Right kidney (tissue), 9 donors: ENCODE measurements at places on chromosomes 3 and 15.

GRCh38 chr3:32440611-32441350, 49.1 kb downstream of the CMTM7 start:
- DNase-seq, result no peak

GRCh38 chr3:16912400-16913263, 27.9 kb downstream of the PLCL2 start:
- no peak for DNase-seq

DNA sequence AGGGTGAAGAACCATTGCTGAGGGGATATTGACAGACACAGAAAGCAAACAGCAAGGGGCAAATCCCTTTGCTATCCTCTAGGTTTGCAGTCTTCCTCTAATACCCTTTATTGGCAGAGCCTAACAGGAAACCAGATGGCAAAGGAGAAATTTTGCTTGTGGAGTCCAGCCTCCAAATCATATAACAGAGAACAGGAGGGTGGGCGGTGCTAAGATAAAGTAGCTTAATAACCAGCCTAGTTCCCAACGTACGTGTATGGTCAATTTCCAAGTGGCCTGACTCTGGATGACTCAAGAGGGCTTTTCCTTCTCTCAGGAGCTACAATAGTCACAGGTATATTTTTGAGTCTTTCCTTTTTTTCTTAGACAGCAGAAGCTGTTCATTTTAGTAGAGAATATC, 404.5 kb downstream of the PDCD6IP start:
- no peak for DNase-seq

GRCh38 chr3:157132936-157133335, 27.0 kb downstream of the CCNL1 start:
- no peak for DNase-seq

- DNase-seq, result no peak
Measured at GRCh38 chr3:37086918-37087317, 87.5 kb downstream of the LRRFIP2 start.

DNA sequence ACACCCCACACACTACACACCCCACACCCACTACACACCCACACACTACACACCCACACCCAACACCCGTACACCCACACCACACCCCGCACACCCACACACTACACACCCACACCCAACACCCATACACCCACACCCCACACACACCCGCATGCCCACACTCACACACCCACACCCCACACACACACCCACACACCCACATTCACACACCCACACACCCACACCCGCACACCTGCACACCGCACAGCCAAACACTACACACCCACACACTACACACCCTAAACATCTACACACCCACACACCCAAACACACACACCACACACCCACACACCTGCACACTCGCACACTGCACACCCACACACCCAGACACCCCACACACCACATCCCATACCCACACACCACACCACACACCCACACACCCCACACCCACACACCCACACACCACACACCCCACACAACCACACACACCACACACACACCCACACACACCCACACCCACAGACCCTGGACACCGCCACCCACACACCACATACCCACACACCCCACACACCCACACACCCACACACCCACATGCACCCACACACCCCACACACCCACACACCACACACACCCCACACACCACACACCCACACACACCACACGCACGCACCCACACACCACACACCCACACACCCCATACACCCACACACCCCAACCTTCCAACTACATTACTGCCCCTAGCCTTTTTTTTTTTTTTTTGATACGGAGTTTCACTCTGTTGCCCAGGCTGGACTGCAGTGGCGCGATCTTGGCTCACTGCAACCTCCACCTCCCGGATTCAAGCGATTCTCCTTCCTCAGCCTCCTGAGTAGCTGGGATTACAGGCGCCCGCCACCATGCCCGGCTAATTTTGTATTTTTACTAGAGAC, 16.9 kb downstream of the CEP19 start:
- no peak for DNase-seq

GRCh38 chr3:152356870-152357276, 88.1 kb downstream of the MBNL1 start:
- DNase-seq, result no peak

- DNase-seq, result no peak
Measured at GRCh38 chr3:144380849-144381248, 409.2 kb downstream of the DIPK2A start.

DNA sequence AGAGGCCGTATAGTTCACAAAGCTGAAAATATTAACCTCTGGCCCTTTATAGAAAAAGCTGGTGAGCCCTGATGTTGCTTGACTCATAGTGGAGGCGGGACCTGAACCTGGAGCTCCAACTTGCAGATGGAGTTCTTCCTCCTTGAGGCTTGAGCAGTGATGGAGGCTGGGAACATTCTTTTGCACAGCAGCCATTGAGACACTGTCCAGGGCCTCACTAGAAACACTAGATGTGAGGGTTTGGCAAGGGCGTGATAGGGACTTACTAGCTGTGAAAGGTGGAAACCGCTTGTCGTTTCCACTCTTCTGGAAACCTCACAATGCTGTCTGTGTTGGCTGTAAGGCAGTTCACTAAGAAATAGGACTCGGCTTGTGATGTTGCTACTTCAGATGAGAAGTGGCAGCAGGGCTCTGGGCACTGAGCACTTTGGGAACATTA, 12.5 kb downstream of the SMAD6 start:
- DNase-seq, result no peak

DNA sequence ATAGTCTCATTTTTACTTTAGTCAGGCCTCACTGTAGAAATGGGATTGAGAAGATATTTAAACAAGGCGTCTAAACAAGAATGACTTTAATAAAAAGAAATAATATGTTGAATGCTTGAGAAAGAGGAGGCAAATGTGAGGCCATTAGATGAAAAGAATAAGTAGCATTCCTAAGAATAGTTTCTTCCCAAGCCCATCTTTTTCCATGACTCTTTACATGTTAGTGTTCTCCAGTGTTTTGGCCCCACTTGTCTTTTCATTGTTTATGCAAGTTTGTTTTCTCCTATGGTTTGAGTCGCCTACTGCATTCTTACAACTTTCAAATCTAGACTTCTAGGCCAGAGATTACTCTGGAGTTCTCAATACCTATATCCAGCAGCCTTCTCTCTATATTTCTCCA, 39.0 kb downstream of the TSC22D2 start:
- no peak for DNase-seq

GRCh38 chr15:36428102-36428845, 151.2 kb upstream of the CDIN1 start:
- no peak for DNase-seq

DNA sequence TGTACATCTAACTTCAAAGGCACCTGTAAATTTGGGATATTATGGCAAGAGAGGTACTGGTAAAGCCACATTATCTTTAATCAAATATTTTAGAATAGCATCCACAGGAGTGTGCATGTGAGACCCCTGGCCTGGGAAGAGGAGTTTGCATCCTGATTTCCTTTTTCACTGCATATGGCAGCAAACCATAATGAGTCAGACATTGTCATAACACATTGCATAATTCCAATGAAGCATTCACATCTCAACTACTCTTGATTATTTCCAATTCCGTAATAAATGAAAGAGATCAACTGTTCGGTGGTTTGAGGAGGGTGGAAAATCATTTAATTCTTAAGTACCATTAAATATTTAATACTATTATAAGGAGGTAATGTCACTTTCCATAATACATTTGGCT, 215.0 kb downstream of the MECOM start:
- DNase-seq, result no peak

DNA sequence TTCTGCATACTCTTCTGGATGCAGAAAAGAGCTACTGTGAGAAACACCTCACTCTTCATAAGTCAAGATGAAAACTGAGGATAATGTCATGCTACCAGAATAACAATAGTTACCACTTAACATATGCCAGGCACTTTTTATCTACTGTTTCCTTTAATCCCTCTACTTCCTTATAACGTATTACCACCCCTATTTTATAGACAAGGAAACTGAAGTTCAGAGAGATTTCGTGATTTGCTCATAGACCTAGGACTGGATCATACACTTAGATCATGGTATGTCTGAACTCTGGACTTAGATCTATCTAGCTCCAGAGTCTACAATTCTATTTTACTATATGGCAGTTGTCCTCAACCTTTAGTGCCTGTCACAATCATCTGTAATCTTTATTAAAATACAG, 155.7 kb upstream of the TSPAN3 start:
- DNase-seq, result no peak

DNA sequence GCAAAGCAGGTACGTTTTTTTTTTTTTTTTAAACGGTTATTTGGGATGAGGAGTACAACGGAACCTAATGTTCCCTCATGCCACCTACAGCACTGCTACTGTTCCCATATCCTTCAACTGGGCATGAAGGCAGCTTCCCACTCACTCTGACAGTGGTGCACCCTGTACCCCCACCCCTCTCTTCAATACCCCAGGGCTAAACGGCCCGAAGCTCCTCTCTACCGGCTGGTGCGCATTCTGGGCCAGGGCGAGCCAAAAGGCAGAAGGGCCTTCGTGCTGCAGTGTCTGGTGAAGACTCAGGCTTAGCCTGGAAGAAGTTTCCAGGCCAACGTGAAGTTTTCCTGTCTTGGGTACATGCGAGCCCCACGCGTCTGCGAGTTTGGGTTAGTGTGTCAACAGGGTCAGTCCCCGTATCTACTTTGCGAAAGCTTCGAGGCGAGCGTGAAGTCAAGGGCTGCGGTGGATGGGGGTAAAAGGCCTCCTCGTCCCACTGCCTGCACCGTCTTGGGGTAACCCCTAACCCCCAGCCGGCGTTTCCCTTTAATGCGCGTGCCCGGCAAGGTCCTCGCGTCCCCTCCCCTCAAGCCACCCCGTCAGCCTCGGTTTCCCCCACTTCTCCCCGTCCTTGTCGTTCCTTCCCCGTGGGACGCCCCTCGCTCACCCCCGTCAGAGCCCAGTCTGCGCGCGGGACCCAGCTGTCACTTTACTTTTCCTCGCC, 765 bp upstream of the UBE2E2 start:
- peak; percentile 73 for DNase-seq

- DNase-seq, result no peak
Measured at GRCh38 chr3:156689608-156690007, 15.2 kb downstream of the TIPARP start.
